Stimulated activated CD4-positive, alpha-beta T cell treated with anti-CD3 and anti-CD28 coated beads, TNF-alpha, amount 100 ng/mL, for 4 hours (primary cell): ENCODE measurements at places on chromosomes 16 and 17.

DNA sequence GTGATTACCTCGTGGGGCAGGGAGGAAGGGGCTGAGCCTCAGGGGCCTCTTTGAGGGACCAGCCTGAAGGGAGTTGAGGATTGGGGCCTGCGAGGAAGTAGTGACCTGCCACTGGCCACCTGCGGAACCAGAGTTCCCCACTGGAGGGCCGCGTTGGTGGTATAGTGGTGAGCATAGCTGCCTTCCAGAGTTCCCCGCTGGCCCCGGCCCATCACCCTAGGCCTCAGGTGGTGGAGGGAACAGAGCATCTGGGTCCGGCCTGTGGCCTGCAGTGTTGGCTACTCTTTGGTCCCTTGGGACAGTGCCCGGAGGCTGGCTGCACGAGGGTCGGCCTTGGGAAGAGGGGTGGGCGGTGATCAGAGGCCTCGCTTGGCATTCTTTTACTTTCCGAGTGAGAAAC lies 20.5 kb downstream of the MGAT5B start:
- DNase-seq = no peak

DNA sequence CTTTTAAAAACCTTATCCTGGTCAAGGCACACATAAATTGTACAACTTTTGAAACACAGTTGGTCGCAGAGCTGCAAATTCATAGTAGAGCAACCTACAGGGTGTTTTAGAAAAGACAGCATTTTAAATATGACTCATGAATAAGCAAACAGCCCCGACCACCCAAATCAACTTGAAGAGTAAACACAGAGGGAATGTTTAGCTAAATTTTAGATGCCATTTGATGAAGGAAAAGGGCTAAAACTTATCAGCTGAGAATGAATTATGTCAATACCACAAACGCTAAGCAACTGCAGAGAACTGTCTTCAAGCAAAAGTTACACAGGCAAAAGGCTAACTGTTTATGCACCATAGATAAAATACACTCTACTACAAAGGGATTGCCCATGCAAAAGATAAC lies 427.5 kb upstream of the PSMD7 start:
- no peak for DNase-seq

DNA sequence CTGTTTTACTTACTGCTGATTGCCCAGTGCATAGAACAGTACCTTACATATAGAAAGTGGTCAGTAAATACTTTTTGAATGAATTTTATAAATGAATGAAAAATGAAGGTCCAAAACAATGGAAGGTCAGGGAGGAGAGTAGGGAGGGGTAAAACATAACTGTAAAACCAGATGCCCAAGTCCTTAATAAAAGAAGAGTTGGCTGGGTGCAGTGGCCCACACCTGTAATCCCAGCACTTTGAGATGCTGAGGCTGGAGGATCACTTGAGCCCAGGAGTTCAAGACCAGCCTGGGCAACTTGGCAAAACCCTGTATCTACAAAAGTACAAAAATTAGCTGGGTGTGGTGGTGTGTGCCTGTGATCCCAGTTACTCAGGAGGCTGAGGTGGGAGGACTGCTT lies 108.2 kb downstream of the BRIP1 start:
- DNase-seq = no peak

- no peak for DNase-seq
These were observed 31.2 kb downstream of the XYLT1 start for GRCh38 chr16:17439580-17439979.

GRCh38 chr16:27129401-27129800 lies 62.7 kb downstream of the C16orf82 start:
- DNase-seq = no peak

- DNase-seq = no peak
These were observed 20.2 kb downstream of the VASN start for GRCh38 chr16:4391631-4392381.

DNA sequence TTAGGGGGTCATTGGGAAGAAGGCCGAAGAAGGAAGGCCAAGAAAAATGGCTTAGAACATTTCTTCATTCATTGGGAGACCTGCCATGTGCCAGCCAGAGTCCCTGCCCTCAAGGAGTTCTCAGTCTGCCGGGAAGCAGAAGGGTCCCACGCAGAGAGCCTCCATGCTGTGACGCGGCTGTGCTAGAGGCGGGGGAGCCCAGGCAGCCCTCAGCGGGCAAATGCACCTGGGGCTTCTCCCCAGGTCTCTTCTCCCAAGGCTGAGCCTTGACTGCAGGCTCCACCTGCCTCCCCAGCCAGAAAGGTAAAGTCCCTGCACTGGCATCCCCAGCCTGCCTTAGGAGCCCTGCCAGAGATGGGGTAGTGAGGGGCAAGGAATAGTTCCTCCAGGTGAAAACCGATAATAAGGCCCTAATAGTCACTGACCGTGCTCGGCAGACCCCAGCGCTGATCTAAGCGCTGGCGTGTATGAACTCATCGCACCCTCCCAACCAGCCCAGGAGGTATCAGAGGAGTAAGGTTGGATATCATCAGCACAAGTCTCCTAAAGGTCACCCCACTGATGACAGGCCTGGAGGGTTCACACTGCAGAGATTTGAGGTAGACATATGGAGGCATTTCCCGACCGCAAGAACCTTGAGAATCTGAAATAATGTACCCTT lies 6.0 kb upstream of the CDR2L start:
- no peak for DNase-seq

DNA sequence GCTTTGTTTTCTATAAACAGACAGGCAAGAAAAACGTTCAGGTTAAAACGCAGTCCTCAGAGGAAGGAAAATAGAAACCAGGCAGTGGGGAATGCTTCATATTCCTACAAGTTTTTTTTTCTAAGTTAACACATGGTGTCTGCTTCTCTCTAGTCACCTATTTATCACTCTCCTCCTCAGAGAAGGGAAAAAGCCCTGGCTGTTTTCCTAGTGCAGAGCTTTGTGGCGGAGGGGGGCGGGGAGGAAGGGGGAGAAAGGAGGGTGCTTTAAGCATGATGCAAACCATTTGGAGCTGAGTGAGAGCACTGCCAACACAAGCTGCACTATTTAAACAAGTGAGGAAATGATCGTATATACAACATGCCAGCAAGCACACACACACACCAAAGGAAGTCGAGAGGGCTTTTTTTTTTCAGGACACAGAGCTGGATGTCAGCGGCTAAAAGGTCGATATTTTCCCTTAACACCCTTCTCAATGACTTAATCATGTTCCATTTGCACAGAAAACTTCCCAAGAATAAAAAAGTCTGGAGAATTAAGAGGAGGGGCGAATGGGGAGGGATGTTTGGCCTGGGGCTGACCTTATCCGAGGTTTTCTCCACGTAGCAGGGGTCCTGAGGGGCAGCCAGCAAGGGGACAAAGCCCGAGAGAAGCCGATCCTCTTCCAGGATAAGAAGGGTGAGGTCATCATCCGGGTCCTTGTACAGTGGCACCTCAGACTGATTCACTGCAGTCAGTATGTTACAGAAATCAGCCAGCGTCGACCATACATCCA lies 117.4 kb downstream of the HIC1 start:
- no peak for DNase-seq

GRCh38 chr17:51289696-51290111 lies 29.4 kb downstream of the UTP18 start:
- no peak for DNase-seq
